Stimulated activated CD8-positive, alpha-beta memory T cell treated with anti-CD3 and anti-CD28 coated beads, Interleukin-4, amount 100 ng/mL, for 24 hours (primary cell): ENCODE measurements at places on chromosomes 11 and 22.

GRCh38 chr11:83613767-83614121 lies 327.6 kb upstream of the CCDC90B start:
- DNase-seq, result no peak

GRCh38 chr11:46290598-46291309 lies 13.3 kb downstream of the CREB3L1 start:
- DNase-seq, result no peak

GRCh38 chr22:23242473-23243001 lies 62.2 kb downstream of the BCR start:
- no peak for DNase-seq

DNA sequence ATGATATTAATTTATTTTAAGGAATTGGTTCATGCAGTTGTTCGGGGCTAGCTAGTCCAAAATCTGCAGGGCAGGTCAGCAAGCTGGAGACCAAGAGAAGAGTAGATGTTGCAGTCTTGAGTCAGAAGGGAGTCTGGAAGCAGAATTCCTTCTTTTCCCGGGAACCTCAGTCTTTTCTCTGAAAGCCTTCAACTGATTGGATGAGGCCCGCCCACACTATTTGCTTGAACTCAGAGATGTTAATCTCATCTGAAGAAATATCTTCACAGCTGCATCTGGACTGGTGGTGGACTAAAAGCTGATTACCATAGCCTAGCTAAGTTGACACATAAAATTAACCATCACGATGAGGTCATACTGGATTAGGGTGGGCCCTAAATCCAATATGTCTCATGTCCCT lies 122.2 kb downstream of the COMMD9 start:
- DNase-seq, result no peak

DNA sequence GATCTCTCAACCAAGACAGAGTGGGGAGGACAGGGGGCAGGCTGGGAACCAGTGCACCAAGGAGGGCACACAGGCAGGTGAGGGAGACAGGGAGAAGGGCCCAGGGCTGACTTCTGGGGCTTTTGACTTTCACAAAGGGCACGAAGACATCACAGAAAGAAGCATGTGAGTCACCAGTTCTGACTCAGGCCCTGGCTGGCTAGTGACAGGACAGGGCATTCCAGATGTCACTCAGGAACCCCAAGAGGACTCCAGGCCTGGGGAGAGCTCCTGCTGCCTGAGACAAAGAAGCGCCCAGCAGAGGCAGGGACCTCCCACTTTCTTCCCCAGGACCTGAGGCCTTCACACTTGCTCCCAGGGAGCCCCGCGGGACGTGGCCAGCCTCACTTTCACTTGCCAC lies 497.2 kb downstream of the BUD13 start:
- DNase-seq, result no peak

DNA sequence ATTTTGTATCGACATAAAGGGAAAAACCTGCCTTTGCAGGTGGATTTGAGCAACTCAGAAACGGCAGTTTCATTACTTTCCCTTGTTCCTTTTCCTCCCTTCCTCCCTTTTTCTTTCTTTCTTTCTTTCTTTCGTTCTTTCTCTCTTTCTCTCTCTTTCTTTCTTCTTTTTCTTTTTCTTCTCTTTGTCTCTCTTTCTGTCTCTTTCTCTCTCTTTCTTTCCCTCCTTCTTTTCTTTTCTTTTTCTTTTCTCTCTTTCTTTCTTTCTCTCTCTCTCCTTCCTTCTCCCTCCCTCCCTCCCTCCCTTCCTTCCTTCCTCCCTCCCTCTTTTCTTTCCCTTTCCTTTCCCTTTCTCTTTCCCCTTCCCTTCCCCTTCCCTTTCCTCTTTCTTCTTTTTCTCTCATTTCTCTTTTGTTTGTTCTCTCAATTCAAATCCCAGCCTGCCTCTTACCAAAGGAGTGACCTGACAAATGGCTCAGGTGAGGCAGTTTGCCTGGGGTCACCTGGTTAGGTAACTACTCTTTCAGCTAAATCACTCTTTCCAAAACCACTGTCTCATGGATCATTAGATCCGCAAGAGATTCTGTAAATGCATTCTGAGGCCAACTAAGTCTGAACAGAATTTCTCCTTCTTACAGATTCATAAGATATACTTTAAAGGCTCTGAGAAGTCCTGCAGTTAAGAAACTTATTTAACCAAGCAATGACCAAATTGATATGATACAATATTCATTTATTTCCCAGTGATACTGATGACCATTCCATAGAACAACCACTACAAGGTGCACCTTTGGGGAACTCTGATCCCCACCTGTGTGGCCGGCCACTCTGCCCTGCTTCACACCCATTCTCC lies 75.3 kb downstream of the MYO18B start:
- DNase-seq, result no peak

GRCh38 chr22:20457506-20458240 lies 20.0 kb upstream of the SCARF2 start:
- no peak for DNase-seq

DNA sequence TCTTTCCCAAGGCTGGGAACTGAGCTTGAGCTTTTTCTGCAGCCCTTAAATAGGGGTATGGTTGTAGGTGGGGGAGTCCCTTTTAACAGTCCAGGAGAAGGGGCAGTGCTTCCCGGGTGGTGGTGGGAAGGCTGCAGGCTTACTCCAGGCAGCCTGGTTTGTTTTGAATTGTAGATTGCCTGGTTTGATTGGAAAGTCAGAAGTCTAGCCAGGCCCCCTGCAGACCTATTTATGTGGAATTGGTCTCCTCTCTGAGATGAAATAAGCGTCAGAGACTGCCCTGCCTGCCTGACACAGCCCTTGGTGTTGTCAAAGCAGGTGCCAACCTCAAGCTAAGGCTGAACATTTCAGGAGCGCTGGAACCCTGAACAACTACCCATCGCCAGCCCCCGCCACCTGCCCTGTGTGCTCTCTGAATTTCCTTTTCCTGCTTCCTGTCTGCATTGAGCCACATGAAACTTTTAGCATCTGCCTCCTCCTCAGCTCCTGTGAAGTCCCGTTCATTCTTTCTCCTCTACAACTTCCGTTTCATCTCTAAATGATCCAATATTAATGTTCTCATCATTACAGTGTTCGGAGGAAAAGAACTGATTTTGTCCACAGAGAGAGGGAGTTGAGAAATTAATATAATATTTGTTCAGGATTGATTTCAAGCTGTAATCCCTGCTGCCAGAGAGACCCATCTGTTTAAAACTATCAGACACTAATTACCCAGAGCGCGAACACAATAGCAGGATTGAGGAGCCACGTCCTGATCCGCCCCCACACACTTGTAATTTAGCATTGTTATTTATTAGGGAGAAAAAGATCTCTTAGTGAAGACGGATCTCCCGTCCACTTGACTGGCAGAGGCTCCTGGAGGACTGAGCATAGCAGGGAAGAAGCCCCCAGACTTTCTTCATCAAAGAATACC lies 136.5 kb downstream of the TRIM29 start:
- no peak for DNase-seq

GRCh38 chr11:12239396-12239795 lies 129.0 kb downstream of the MICAL2 start:
- no peak for DNase-seq

GRCh38 chr11:294780-295179 lies 4.5 kb downstream of the IFITM5 start:
- DNase-seq, result no peak

GRCh38 chr11:107014871-107015270 lies 3.4 kb downstream of the GUCY1A2 start:
- no peak for DNase-seq

DNA sequence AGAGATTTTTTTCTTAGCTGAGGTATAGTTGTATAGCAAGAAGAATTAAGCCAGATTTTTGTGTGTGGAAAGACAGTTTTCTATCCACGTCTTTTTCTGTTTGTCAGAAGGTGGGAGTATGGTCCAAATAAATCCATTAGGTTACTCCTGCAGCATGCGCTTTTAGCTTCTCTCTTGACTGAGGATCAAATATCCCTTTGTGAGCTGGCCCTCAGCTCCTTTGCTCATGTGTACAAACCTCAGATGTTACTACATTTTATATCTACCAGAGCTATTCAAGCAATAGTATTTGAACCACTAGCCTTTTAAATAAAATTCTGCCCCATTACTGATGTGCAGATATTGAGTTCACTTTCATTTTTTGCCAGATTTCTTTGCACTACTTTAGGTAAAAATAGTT lies 8.8 kb upstream of the SIDT2 start:
- DNase-seq, result no peak

GRCh38 chr11:384511-384910 lies 9.5 kb upstream of the PKP3 start:
- DNase-seq, result no peak
